CD4-positive, CD25-positive, alpha-beta regulatory T cell (primary cell): ENCODE measurements at places on chromosomes 11 and 22. TPM values are rescaled to one million over a fixed set of nuclear protein-coding genes. Genes with fewer than 3 reads are reported as not detected.

SLC7A4 gene
- total RNA-seq = not detected

PHLDB1 gene
- 1.2 TPM for total RNA-seq

FIBIN gene
- total RNA-seq = not detected

DNA sequence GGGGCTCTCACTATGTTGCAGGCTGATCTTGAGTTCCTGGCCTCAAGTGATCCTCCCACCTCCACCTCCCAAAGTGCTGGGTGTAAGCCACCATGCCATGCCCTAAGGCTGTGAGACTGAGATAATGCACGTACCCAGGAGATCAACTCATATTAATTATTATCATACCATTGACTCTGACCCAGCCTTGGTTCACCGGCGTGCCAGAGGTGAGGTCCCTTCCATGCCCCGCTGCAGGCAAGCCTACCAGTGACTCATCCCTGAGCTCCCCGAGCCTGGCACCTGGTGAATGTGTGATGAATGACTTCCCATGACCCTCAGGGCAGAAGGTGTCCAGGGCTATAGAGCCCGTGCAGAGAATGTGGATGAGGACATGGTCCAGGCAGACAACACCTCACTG lies 12.1 kb downstream of the GAL3ST1 start:
- no peaks in the 10 kb centered on the region for H3K36me3 ChIP-seq
- no peaks in the 10 kb centered on the region for H3K4me1 ChIP-seq
- H3K4me3 ChIP-seq = no peak overlapping the region
- H3K27me3 ChIP-seq = no peaks in the 10 kb centered on the region

GRCh38 chr11:112613051-112613972 lies 347.9 kb upstream of the NCAM1 start:
- no peaks in the 10 kb centered on the region for H3K4me1 ChIP-seq
- no peaks in the 10 kb centered on the region for H3K27me3 ChIP-seq
- H3K4me3 ChIP-seq = no peak overlapping the region
- H3K36me3 ChIP-seq = no peaks in the 10 kb centered on the region
- no peak for DNase-seq

DNA sequence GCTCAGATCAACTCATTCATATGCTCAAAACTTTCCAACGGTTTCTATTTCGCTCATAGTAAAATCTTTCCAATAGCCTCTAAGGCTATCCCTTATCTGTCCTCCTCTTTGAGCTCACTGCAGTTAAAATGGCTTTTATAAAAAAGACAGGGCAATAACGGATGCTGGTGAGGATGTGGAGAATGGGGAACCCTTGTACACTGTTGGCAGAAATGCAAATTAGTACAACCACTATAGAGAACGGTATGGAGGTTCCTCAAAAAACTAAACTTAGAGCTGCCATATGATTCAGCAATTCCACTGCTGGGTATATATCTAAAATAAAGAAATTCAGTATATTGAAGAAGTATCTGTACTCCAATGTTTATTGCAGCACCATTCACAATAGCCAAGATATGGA lies 345.6 kb downstream of the DLG2 start:
- H3K36me3 ChIP-seq = no peaks in the 10 kb centered on the region
- no peak overlapping the region for H3K4me3 ChIP-seq
- no peaks in the 10 kb centered on the region for H3K4me1 ChIP-seq

NCR3LG1 gene
- total RNA-seq = 0.69 TPM

MIAT gene
- total RNA-seq = 305 TPM

- H3K4me1 ChIP-seq = no peaks in the 10 kb centered on the region
- H3K27ac ChIP-seq = no peak overlapping the region
- H3K4me3 ChIP-seq = no peak overlapping the region
- H3K27me3 ChIP-seq = no peaks in the 10 kb centered on the region
- DNase-seq = no peak
Observed at GRCh38 chr22:33209930-33210784, 152.0 kb upstream of the SYN3 start.

DNA sequence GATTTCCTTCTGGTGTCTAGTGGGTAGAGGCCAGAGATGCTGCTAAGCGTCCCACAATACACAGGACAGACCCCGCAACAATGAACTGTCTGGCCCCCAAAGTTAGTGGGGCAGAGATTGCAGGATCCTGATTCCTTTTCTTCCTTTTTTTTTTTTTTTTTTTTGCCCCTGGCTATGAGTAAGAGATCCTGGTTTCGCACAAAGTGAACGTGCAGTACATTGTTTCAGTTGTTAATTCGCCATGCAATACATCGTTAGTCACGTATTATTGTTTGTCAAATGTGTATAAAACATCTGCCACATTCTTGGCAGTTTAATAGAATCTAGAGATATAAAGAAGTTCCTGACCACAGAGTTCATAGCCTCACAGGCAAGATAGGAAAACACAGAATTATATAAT lies 20.2 kb downstream of the ST3GAL4 start:
- no peak overlapping the region for H3K27ac ChIP-seq
- no peak overlapping the region for H3K4me3 ChIP-seq
- no peaks in the 10 kb centered on the region for H3K27me3 ChIP-seq
- no peaks in the 10 kb centered on the region for H3K36me3 ChIP-seq

DNA sequence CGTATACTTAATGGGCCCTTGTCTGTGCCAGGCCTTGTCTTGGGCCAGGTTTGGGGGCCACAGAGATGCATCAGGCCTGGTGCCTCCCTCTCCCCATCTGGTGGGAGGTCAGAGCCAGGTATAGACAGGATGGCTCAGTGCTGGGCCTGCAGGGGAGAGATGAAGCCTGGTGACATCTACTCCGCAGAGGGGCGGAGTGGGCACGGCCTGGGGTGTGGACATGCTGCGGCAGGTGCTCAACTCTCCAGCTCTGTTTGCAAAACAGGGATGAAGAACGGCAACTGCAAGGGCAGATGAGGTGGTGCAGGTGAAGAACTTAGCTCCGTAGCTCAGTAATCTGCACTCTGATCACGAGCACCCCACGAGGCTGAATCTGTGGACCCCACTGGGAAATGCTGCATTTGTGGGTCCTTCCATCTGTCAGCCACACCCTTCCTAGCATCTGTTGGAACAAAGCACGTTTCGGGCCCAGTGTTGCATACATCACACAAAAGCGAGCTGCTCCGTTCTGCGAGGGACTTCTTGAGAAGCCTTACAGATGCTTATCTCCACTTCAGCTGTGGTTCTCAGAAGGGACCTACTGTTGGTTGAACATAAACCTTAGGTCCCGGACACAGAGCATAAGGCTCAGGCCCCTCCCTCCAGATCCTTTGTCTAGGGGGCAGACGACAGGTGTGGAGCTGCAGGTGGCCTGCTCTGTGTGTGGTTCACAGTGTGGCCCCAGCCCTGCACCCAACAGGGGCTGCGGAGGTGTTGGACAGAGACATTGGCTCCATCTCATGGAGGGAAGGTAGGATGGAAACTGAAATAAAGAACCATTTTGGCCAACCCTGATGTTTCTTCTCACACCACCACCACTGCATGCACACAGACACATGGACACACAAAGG lies 78.3 kb downstream of the LRRC32 start:
- H3K4me3 ChIP-seq = peak overlapping the region; percentile 32
- no peaks in the 10 kb centered on the region for H3K36me3 ChIP-seq
- peaks cover 64% of the 10 kb centered on the region for H3K4me1 ChIP-seq
- no peaks in the 10 kb centered on the region for H3K27me3 ChIP-seq
- peak overlapping the region; percentile 60 for H3K27ac ChIP-seq

PRAME gene
- total RNA-seq = not detected

PRR5 gene
- total RNA-seq = 44.4 TPM

DNA sequence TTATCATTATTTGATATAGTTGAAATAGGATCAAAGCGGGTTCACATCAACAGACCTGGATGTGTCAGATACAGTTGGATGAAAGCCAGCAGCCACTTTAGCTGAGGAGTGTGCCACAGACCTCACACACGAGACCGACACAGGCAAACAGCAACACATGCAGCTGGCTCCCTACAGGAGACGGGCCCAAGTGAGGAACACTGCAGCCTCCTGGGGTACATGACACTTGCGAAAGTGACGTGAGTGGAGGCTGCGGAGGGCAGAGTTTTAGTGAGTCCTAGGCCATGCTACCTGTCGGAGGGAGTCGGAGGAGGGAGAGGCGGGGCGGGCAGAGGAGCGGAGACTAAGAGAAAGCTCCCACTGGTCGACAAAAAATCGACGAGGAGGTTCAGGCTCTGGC lies 100.9 kb upstream of the BID start:
- no peak for DNase-seq
- peaks cover 38% of the 10 kb centered on the region for H3K36me3 ChIP-seq
- H3K4me1 ChIP-seq = no peaks in the 10 kb centered on the region
- H3K27ac ChIP-seq = no peak overlapping the region
- no peaks in the 10 kb centered on the region for H3K27me3 ChIP-seq

TCN1 gene
- 1.0 TPM for total RNA-seq

LGALS12 gene
- 0.94 TPM for total RNA-seq

GRCh38 chr22:43562843-43563242 lies 151.0 kb downstream of the MPPED1 start:
- no peaks in the 10 kb centered on the region for H3K36me3 ChIP-seq
- no peak for DNase-seq
- H3K27me3 ChIP-seq = no peaks in the 10 kb centered on the region
- no peak overlapping the region for H3K4me3 ChIP-seq
